ENCODE measurements at places on chromosomes 5 and 9.

DNA sequence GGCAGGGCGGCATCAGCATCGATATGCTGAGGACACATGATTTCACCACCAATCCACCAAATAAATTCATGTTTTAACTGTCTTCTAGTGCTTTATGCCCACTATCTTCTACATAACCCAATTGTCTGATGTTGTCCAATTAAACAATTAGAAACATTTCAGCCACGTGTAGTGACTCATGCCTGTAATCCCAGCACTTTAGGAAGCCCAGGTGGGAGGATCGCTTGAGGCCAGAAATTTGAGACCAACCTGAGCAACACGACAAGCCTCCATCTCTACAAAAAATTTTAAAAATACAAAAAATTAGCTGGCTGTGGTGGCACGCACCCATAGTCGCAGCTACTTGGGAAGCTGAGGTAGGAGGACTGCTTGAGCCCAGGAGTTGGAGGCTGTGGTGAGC lies 128.1 kb downstream of the MYO10 start:
- DNase-seq: no peak

DNA sequence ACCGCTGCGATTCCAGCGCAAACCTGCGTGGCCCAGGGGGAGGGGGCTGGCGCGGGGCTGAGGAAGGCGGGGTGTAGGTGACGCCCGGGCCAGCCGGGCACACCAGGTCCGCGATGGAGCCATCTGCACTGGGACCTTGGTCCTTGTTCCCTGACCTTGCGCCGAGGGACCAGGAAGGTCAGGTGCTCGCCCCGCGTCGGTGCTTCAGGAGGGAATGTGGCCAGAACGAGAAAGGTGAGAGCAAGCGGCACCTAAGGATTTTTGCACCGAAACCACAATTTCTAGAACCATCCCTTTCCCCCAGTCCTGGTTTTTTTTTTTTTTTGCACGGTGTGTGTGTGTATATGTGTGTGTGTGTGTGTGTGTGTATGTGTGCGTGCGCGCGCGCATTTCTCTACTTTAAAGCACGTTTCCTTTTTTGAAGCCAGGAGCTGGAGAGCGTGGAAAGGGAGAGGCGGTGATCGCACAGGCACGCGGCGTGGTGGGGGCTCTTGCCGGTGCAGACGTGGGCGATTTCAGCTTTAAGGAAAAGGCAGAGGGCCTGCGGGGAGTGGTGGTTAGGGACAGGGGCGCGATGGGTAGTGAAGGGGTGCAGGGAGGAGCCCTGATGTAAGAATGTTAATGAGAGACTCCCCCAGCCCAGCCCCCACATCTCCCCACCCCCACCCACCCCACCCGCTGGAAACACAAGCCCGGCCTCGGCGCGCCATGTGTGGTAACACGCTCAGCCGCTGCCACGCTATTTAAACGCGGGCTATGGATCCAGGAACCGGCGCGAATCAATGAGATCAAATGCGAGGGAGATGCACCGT lies at the start of gene NPR3:
Gene NPR3, plus strand, starts transcription at position 772 of the 812 bp plus-strand sequence. CDS start 456 bp downstream, outside the sequence.
- no peak for DNase-seq

GRCh38 chr9:132931178-132931735 lies 13.2 kb downstream of the TSC1 start:
- DNase-seq: no peak

DNA sequence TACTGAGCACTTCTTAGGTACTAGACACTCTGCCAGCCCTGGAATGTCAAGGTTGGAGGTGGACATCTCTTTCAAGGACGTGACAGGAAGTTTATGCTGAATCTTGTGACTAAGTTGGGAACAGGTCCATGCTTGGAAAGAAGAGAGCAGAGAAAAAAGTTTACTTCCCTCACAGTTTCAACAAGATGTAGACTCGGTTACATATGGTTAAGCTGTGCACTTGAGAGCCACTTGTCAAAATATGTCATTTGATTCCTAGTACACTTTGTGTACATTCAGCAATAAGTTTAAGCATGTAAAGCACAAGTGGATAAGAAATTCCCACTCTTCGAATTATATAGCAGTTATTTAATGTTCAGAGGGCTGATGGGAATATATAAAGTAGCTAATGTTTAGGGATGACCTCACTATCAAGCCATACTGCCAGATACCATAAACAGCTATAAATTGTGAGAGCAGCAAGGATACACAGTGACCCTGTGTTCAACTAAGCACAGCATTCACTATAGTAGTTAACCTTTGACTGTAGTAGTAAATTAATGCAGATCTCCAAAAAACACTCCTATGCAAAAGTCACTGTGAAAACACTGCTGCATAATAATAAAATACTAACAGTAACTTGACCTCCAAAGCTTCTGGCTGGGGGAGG lies 1944.6 kb upstream of the WWC1 start:
- DNase-seq: no peak

DNA sequence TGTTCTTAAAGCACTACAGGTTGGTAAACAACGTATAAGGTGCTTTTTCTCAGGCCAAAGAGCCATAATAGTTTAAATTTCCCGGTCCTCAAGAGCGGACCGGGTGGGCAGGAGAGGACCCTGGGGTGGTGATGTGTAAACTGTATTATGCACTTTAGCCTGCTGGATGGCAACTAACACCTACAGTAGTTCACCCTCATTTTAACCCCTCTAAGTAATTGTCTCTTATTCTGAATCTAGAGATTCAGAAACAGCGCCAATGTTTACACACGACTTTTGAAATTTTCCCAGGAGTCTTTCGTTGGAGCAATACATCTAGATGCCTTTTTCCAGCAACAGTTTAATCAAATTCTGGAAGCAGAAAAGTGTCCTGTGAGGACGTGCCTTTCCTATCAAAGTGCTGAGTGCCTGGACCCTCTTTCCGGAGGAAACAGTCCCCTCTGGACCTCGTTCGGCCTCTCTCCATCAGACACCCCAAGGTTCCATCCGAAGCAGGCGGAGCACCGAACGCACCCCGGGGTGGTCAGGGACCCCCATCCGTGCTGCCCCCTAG lies 676 bp upstream of the OCLN start:
- no peak for DNase-seq

DNA sequence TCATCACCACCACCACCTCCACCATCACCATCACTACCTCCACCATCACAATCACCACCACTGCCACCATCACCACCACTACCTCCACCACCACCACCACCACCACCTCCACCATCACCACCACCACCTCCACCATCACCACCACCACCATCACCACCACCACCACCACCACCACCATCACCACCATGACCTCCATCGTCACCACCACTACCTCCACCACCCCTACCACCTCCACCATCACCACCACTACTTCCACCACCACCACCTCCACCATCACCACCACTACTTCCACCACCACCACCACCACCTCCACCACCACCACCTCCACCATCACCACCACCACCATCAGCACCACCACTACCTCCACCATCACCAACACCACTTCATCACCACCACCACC lies 23.5 kb upstream of the ADCY2 start:
- no peak for DNase-seq

DNA sequence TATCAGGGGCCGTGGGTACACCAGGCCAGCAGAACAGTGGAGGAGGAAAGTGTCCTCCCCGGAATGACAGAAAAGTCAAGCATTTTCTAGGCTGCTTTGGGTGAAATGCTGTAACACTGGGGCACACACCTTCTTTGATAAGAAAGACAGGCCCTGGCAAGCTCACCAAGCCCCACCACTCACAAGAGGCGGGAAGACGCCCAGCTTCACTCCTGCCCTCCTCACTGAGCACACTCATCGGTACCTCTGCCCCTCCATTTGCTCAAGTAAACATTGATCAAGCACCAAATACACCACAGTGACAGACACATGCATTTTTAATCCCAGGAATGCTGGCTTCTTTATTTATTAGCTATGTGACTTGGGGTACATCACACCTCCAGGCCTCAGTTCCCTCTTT lies 43.1 kb downstream of the B4GALT1 start:
- DNase-seq: no peak

- DNase-seq: no peak
Measured at GRCh38 chr9:124062172-124062571, 50.6 kb downstream of the LHX2 start.

GRCh38 chr5:80620211-80620610 lies 34.2 kb upstream of the MSH3 start:
- no peak for DNase-seq

GRCh38 chr9:108544866-108545265 lies 310.9 kb downstream of the ACTL7B start:
- DNase-seq: no peak

- DNase-seq: no peak
Measured at GRCh38 chr5:31285025-31285424, 91.5 kb downstream of the CDH6 start.

DNA sequence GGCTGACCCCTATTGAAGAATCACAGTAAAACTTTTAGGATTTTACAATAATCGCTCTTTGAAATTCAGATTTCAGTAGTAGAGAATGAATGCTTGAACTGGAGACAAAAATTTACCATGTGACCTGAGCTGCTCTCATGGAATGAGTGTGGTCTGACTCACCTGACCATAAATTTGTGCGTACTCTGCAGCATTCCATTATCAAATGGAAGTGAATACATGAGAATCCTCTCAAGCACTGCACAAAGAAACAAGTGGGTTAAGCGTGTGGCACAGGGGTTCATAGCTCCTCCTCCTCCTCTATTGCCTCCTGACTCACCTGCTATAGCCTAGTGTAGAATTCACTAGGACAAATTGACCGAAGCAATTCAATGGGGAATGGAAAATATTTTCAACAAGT lies 269.8 kb upstream of the CDH9 start:
- no peak for DNase-seq

GRCh38 chr9:122605691-122606090 lies 8.8 kb upstream of the OR1Q1 start:
- DNase-seq: no peak

DNA sequence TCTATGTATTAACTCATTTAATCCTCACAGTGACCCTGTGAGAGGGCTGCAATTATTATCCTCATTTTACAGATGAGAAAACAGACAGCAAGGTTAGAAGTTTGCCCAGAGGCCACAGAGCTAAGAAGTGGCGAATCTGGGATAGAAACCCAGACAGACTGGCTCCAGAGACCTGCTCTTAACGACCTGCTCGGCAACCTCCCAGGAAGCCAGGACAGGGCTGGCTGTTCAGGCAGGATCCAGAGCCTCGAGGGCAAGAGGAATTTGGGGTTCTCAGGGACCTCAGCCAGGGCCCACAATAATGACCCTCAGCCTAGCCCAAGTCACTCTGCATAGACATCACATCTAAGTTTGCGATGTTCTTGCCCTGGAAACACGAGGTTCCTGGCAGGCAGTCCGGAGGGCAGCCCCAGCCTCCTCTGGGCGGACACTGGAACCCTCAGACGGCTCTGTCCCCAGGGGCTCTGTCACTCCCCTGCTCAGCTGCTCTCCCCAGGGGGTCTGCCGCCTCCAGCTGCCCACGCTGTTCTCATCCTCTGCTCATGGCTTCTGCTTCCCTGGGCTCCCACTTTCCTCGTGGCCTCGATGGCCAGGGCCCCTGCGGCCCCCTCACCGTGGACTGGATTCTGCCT lies 138.5 kb upstream of the ERCC6L2 start:
- no peak for DNase-seq

DNA sequence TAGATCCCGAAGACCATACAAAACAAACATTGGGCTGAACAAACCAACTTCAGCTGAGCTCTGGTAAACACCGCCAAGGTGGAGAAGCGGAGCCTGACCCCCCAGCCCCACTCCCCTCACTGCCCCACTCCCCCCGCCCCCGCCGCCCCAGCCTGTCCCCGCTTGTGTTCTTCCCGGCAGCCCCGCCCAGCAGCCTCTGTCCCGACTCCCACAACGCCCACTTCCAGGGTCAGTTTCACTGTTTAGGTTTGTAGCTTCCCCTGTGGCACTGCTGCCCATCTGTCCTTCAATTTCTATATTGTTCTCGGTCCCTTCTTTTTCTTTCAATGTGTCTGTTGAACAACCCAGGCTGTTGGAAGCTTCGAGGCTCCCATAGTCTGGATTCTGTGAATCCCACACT lies 112.0 kb upstream of the CACNA1B start:
- no peak for DNase-seq

GRCh38 chr5:173839117-173839713 lies 48.9 kb upstream of the CPEB4 start:
- DNase-seq: no peak

- DNase-seq: no peak
Measured at GRCh38 chr5:144205141-144205551, 34.5 kb downstream of the KCTD16 start.

DNA sequence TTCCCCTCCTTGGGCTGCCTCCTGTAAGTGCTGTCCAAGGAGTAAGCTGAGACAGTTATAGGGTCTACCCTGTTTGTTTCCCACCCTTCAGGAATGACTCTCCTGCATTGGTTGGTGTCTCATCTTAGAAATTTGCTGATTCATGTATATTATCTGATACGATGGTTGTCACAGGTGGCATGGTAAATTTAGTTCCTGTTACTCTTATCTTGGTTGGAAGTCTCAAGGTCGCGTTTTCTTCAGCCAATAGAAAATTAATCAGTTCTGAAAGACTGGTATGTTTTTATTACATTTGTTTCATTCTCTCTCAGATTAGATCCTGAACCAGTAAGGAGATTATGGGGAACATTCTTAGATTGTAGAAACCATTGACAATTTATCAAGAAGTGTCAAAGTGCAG lies 42.7 kb downstream of the SCGB3A1 start:
- no peak for DNase-seq

GRCh38 chr9:8382266-8382665 lies 582.7 kb upstream of the DMAC1 start:
- no peak for DNase-seq

- DNase-seq: no peak
Measured at GRCh38 chr9:99307851-99308250, 85.8 kb downstream of the SEC61B start.

DNA sequence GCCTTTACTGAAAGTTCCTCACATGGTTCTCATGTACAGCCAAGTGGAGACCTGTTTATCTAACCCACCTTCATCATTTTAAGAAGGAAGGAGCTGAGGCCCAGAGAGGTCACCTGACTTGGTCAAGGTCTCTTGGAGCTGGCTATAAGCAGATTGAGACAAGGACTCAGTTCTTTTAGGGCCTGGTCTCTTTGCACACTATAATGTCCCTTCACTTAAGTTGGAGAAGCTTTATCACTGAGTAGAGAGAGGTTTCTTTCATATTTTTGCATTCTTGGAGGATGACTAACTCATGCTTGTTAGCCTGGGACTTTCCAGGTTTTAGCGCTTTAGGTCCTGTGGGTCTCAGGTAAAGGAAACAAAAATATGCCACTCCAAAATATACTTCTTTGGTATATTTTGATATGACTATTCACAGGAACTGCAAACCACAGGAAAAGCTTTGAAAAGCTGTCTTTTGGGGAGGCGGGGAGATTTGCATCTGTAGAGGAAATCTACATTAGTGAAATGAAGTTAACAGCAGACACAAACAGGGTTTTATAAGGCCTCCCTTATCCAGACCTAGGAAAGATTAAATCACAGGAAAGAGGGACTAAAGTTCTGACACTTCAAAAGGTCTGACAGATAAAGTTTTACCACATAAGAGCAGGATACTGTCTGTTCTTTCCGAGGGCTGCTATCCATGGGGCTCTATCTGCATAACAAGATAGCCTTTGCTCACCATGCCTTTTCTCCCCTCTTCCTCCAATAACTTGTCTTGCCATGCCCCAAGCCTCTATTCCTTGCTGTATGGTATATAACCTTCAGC lies 95.8 kb upstream of the ANKRD55 start:
- no peak for DNase-seq

- DNase-seq: no peak
Measured at GRCh38 chr5:168829044-168829443, 249.9 kb upstream of the PANK3 start.
